ENCODE measurements at places on chromosomes 7 and 10.

DNA sequence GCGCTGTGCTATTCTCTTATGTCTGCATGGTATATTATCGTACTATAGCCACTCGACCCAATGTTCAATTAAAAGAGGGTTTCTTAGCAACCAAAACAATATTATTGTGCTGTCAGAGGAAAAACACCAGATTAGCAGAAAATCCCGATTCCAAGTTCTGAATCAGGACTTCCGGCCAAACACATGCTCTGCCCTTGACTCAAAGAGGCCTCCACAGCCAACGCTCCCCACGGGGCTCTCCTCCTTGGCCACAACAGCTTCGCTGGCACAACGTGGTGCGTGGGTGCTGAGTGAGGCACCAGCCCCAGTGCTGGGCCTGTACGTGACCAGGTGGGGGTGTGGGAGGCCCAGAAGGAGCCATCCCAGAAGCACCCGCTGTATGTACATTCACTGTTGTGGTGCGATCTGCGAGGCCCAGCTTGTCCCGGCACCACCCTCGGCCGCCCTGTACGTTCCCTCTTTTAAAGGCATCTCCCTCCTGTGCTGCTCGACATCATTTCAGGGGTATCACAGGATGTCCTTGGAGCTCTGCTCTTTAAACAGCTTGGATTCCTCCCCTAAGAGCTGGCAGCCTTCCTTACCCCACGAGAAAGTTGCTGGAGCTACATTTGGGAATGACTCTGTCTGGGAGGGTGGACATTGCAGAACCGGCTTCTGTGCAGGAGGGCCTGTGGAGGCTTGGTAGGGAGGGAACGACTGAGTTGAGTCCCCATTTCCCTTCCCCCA is 736.2 kb downstream of the PARD3 start:
- DNase-seq: peak; percentile 67

DNA sequence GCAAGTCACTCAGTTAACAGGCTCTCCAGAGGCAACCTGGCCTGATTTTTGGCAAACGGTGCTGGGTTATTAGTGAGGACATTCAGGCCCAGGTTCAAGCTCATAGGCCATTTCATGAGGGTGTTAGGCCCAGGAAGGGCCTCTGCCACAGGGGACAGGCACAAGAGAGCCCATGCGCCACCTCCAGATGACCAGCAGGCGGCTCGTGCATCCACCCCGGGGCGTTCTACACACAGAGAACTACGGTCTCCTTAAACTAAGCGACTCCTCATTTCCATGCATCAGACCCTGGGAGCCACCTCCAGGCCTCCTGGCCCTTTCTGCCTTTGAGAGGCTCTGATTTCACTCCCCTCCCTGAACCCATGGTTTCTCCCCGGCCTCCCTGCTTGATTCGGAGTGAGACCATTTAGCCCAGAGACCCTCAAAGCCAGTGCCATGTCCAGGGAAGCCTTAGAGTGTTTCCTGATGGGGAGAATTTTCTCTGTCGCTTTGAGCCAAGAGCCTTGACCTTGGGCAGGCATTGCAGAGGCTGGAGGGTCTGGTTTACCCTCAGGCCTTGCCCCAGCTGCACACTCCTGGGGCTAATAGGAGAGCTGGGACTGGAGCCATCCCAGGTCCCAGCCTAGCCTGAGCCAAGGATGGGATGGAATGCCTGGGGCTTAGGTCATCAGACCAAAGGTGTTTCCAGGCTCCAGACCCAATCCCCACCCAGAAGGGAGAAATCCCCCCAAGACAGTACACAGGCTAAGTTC is 188.0 kb downstream of the GRID1 start:
- peak; percentile 44 for DNase-seq

DNA sequence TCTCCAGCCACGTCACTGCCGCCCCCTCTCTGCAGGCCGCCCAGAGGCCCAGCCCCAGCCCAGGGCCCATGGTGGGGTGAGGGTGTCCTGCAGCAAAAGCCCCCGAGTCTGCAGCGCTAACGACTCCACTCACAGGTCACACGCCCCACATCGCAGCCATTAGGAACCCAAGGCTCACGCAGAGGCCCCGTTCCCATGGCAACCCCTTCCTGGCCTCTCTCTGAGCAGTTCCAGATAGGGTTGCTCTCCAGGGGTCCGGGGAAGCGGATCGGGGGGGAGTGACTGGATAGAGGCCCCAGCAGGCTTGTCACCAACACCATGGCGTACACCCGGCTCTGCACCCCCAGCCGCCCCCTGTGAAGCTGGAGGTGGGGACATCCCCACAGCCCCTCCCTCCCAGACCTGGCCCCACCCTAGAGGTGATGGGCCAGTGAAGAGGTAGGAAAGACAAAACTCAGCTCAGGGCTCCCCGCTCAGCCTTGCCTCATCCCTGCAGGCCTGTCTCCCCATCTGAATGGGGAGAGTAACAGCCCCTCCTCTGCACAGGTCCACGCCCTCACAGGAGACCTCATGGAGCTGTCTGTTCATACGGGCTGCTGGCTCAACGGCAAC is 41.2 kb downstream of the TNRC18 start:
- peak; percentile 70 for DNase-seq

DNA sequence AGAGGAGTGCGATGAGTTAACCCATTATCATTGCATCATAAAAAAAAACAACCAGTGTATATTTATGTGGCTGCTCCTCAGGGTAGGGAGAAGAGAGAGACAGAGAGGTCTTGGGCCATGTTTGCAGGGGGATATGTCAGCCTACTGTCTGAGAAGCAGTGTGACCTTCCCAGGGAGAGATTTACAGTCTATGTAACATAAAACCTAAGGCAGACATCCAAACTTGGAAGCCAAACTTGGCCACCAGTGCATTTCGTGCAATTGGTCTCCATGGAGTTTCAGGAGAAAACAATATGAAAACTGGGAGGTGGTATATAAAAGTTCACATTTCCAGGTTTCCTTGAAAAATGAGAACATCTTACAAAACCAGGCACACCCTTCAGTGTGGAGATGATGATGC is 85.9 kb upstream of the CXCL12 start:
- DNase-seq: peak; percentile 45

DNA sequence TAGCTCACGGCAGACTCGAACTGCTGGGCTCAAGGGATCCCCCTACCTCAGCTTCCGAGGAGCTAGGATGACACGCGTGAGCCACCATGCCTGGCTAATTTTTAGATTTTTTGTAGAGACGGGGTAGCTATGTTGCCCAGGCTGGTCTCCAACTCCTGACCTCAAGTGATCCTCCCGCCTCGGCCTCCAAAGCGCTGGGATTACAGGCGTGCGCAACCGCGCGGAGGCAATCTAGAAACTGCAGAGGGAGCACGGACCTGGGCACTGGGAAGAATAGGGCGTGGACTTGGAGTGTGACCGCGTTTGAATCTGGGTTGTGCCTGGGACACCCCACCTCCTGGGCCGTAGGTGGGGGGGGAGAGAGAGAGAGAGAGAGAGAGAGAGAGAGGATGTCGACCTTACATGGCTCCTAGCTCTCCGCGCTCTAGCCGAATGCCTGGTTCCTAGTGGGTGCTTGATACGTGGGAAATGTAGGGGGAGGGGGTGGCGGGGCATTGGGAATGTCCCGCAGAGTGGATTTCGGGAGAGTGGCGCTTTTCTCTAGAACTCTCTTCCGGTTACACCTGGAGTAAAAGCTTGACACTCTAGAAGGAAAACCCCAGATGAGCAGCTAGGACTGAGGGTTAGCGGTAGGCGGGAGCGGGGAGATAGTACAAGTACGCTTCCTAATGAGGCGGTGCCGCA is 1.2 kb upstream of the MAP3K8 start:
- DNase-seq: no peak

Data from right forelimb (tissue), 1 donor.